ENCODE measurements at places on chromosomes 7 and 10.

DNA sequence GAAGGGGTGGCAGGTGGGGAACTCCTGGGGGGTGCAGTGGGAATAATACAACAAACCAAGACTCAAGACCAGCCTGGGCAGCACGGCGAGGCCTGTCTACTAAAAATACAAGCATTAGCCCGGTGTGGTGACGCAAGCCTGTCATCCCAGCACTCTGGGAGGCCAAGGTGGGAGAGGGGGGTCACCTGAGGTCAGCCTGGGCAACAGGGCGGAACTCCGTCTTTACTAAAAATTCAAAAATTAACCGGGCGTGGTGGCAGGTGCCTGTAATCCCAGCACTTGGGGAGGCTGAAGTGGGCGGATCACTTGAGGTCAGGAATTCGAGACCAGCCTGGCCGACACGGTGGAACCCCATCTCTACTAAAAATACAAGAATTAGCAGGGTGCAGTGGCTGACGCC lies 48.4 kb upstream of the ELFN1 start:
- no peak for DNase-seq

GRCh38 chr10:11602919-11603523 lies 8.4 kb downstream of the USP6NL start:
- DNase-seq = no peak

DNA sequence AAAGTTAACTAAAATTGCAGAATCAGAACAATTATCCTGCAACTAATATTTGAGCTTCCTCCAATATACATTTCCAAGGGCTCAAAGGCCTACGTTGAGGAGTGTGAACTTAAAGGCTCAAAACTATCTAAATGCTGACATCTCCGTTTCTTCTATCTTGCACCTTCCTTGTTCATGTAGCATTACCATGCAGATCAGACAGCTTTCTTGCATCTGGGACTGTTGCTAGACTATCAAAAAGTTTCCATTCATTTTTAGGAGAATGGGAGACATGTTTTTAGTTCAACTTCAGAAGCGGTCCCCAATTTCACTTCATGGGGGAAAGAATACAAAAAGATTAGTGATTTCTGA lies 2.9 kb downstream of the ANKRD1 start:
- no peak for DNase-seq

DNA sequence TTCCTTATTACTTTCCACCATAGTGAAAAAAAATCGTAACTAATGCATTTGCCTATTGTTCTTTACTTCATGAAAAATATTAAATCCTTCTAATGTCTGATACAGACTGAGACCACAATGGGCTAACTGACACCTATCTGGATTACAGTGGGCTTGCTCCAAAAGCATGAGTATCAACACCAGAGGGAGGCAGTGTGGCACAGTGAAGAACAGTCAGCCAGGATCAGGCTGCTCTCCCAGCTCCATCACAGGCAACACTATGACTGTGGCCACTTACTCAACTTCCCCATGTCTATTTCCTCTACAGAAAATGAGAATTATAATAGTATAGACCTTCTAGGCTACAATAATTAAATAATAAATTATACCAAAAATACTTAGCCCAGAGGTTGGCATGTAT lies 97.2 kb downstream of the SLC25A13 start:
- DNase-seq = no peak

DNA sequence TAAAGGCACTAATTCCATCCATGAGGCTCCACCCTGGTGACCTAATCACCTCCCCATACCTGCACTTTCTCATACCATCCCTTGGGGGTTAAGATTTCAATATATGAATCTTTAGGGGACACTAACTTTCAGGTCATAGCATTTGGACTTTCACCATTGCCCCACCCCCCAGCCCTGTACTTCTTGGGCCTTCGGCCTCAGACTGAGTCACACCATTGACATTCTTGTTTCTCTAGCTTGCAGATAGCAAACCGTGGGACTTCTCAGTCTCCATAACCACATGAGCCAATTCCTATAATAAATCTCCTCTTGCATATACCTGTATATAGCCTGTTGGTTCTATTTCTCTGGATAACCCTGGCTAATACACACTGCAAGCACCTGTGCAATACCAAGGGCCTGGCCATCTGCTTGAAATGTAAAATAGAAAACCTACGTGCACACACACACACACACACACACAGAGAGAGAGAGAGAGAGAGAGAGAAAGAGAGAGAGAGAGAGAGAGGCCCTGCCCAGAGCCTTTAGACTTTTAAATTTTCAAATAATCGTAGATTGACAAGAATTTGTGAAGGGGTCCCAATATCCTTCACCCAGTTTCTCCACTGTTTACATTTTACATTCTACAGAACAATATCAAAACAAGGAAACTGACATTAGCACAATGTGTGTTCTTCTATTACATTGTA lies 25.3 kb downstream of the ANXA8 start:
- DNase-seq = no peak

- no peak for DNase-seq
These were observed 41.8 kb downstream of the CD36 start for GRCh38 chr7:80679921-80680907.

DNA sequence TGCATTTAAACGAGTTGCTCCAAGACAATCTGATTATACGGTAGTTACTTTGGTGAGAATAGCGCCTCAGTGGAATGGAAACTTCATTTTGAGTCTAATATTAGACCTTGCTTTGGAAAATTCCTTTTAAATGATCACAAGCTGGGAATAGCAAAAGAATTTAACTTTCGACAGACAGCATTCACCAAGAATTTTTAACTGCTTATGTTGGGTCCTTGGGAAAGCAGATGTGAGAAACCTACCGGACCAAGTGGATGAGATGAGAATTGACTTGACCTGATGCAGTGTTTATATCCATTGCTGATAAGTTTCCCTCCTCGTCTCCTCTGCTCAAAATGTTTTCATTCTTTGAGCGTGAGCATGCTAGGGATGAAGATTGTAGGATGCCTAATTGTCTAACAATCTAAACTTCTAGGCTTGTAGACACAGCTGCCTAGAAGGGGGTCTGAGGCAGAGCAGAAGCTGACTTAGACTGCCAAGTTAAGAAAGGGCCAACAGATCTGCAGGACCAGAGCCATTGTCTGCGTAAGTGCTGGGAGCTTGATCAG lies 126.9 kb downstream of the CNNM2 start:
- no peak for DNase-seq

- DNase-seq = no peak
These were observed 5.8 kb downstream of the TSPAN15 start for GRCh38 chr10:69456880-69457693.

DNA sequence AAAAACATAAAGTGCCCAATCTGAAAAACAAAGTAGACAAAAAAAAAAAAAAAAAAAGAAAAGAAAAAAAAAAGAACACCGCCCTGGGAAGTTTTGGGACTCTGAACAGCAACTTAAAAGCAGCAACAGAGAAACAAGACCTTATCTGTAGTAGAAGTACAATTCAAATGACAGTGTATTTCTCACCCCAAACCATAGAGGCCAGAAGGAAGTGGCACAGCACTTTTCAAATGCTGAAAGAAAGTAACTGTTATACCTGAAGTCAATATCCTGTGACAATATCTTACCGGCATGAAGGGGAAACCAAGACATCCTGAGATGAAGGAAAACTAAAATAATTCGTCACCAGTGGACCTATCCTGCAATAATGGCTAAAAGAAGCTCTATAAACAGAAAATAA lies 112.1 kb downstream of the DNAJC1 start:
- no peak for DNase-seq

- no peak for DNase-seq
These were observed 92.1 kb downstream of the EBF3 start for GRCh38 chr10:129871966-129872365.

All from stimulated activated CD8-positive, alpha-beta memory T cell treated with anti-CD3 and anti-CD28 coated beads, Interleukin-4, amount 100 ng/mL, for 4 hours (primary cell).